Fibroblast of skin of right biceps (primary cell): ENCODE measurements at places on chromosomes 7 and 10.
A peak's percentile ranks its signal among the peaks of the same experiment; 100 is the strongest.

DNA sequence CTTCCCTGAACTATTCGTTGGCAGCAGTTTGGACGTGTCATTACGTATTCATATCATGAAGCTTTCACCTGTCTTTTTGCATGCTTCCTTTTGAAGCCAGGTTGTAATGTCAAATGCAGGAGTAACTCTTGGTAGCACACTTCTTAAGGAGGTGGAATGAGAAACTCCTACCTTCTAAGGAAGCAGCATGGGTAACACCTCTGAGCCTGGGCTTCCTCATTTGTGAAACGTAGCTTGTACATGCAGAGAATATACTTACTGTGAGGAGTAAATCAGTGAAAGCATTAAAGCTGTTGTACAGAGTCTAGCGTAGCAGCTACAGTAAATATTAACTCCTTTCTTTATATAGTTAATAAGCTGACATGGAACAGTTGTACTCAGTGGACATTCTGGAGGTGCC, 21.1 kb downstream of the CUL1 start:
- DNase-seq, result no peak

DNA sequence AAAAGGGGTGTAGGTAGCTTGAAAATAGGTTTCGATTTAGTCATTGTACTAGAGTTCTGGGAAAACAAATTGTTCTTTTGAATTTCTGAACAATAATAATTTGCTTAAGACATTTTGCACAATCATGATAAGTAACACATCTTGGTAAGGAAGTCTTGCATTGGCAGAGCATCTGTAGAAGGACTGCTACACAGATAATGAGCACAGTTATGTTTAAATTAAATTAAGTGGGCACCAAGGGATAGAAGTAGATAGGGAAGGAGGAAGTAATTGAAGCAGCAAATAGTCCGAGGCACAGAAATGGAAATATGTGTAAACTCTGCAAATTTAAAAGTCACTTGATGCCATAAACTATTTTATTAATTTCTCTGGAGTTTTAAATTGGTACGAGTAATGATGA, 122.4 kb downstream of the CHN2 start:
- no peak for DNase-seq

GRCh38 chr7:29362380-29362779, 167.8 kb downstream of the CHN2 start:
- no peak for DNase-seq

DNA sequence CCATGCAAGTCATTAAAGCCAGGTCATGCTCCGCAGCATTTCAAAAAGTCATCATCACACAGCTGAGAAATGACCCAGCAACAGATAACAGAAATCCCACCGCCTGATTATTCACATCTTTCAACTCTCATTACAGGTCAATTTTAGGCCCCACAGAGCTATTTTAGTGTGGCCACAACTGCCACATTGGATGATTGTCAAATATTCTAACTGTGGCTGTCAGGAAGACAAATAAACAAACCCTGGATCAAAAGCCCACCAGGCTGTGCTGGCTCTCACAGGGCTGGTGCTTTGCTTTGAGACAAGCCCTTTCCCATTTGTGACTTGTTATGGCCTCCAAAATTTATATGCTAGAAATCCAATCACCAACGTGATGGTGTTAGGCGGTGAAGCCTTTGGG, 117.6 kb upstream of the CDC14C start:
- no peak for DNase-seq

- no peak for DNase-seq
These were observed 14.6 kb upstream of the BPGM start for GRCh38 chr7:134632052-134632451.

DNA sequence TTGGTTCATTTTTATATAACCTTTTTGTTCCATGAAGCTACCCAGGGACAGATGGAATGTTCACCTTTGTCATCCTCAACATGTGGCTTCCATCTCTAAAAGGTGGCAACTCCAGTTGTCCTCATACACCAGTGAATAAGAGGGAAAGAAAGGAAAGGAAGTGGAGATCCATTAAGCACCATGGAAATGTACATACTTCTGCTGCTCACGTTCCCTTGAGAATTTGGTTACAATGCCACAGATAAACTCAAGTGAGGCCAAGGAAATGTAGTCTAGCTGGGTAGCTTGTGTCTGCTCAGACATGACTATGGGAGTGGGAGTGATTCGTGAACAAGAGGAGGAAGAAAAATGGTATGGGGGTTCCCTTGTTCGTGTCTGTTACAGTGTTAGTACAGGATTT, 237.1 kb upstream of the FAM3C start:
- DNase-seq, result peak; percentile 6

GRCh38 chr7:27229448-27229847, 13.2 kb upstream of the EVX1 start:
- DNase-seq, result no peak

DNA sequence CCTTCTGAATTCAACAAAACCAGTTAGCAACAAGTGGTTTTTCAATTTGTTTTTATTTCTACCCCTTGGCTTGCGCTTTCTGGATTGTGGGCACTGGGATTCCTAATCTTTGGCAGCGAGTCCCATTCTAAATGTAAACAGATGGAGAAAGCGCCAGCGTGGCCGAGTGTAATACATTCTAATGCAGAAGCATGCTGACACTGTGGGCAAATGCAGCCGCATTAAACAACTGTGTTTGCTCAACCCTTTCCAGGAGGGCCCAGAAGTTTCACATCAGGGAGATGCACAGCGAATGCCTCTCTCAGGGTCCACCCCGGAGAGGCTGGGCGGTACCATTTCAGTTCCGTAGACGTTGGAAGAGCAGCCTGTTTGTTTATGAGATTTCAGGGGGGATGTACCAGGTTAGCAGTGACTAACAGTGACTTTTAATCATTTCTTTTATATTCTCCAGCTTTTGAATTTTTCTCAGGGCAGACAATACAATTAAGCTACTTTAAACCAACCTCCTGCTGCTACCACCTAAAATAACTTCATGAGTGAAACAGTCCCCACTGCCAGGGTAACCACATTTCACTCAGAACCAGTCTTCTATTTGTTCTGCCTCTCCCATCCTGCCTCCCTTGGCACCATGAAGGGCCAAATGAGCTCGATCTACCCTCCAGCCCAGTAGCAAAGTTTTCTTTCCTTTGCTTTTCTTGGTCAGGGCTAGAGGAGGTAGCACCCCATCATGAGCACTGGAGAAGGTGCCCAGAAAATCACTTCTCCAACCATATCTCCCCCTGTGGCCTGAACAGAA, 164.2 kb upstream of the ITGB1 start:
- peak; percentile 97 for DNase-seq

- no peak for DNase-seq
These were observed 114.1 kb downstream of the ZFAND4 start for GRCh38 chr10:45558425-45558824.

DNA sequence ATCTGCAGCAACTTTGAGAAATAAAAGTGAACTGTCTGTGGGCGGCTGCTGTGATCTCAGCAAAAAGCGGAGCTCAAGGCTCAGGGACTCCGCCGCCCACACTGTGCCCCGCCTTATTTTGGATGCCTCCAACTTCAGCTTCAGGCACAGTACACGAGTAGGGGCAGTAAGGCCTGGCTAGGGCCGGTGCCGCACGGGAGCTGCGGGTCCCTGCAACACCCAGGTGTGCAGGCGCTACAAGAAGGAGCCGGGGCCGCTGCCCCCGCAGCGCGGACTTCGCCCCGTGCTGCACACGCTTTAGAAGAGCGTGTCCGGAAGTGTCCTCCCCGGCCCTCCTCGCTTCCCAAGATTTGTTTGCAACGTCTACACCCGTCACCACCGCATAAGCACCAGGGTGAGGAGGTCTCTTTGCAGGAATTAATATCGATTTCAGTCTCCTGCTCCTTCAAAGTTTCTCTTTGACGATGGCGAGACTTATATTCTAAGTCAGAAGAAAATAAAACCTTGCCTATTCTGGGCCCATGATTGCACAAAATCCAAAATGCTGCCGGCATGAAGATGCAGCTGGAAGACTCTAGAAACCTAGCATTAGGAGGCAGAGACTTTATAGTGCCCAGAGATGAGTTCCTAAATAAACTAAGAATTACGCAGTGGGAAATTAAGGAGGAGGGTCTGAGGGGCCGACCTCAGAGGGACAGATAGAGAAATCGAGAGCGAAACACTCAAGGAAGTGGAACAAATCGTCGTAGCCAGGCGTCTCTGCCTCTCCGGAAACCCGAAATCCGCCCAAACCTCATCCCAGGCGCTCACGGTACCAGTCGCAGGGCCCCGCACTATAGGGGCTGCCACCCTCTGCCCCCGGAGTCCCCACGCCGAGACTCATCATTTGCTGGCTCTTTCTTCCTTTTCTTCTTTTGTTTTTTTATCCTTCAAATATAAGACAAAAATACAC, 6.4 kb downstream of the VAX1 start:
- no peak for DNase-seq

DNA sequence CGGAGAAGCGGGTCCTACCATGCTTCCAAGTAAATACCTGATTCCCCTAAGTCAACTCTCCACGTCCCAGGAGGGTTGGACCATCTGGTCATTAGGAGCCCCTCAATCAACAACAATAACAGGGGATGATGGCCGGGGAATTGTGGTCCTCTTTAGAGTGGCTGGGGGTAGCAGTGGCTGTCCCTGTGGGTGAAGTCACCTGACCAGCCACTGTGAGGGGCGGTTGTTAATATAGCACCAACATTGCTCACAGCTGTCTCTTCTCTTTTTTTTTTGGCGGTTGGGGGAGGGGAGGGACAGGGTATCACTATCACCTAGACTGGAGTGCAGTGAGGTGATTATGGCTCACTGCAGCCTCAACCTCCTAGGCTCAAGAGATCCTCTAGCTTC, 67.9 kb downstream of the SPDYE5 start:
- DNase-seq, result no peak

DNA sequence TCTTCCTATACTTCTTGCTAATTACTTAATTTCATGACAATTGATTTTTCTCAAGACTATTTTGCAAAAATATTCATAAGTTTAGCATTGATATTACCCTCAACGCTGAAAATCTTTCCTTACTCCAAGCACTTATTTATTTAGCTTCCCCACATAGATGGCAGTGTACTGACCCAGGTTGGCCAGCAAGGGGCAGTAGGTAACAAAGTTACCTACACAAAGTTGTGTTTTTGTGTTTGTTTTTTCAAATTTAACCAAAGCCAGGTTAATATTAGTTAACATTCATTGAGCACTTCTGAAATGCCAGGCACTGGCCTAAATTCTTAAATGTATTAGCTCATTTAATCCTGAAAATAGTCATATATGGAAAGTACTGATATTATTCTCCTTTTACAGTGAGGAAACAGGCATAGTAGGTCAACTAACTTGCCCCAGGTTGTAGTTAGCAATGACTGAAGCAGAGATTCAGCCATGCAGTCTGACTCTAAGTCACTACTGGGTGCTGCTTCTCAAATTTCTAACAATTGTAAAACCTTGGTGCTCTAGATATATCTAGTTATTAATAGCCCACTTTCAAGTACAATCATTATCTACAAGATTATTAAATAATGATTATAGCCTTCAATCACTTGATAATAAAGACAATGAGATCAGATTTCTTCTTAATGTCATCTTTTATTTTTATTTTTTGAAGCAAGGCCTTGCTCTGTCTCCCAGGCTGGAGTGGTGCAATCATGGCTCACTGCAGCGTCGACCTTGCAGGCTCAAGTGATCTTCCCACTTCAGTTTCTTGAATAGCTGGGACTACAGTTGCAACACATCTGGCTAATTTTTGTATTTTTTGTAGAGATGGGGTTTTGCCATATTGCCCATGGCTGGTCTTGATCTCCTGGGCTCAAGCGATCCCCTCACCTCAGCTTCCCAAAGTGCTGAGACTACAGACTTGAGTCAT, 5.8 kb upstream of the GGCT start:
- peak; percentile 33 for DNase-seq

GRCh38 chr10:90148116-90148855, 446.9 kb downstream of the KIF20B start:
- peak; percentile 76 for DNase-seq

GRCh38 chr7:157054927-157055326, 44.5 kb upstream of the MNX1 start:
- DNase-seq, result no peak

DNA sequence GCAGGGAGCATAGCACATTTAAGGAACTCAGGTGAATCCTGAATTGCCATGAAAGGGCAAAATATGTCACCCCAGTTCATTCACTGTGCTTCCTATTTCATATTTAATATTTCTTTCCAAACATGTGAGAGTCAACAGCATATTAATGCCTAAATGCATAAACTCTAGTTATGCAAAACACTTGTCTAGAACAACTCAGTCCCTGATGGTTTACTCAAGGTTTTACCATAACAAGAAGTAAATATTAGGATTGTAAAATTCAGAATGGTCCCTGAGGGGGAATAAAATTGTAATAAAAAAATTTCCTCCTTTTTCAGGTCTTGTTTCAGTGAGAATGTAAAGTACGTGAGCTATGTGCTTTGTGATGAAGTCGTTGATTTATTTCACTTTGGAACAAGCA, 51.7 kb upstream of the SEPHS1 start:
- no peak for DNase-seq

DNA sequence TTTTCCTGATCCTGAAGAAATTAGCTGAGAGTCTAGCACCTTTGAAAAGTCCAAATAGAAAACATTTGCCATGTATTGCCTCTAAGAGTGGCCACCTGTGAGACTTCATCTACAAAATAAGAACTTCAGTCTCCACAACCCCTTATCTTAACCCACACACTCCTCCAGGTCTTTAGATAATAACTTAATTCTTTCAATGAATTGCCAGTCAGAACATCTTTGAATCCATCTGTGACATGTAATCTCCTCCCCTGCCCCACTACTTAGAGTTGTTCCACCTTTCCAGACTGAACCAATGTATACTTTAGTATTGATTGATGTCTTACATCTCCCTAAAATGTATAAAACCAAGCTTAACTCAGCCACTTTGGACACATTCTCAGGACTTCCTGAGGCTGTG, 84.4 kb upstream of the FAM171A1 start:
- DNase-seq, result no peak

- no peak for DNase-seq
These were observed 121.8 kb downstream of the SGMS1 start for GRCh38 chr10:50501924-50502452.

DNA sequence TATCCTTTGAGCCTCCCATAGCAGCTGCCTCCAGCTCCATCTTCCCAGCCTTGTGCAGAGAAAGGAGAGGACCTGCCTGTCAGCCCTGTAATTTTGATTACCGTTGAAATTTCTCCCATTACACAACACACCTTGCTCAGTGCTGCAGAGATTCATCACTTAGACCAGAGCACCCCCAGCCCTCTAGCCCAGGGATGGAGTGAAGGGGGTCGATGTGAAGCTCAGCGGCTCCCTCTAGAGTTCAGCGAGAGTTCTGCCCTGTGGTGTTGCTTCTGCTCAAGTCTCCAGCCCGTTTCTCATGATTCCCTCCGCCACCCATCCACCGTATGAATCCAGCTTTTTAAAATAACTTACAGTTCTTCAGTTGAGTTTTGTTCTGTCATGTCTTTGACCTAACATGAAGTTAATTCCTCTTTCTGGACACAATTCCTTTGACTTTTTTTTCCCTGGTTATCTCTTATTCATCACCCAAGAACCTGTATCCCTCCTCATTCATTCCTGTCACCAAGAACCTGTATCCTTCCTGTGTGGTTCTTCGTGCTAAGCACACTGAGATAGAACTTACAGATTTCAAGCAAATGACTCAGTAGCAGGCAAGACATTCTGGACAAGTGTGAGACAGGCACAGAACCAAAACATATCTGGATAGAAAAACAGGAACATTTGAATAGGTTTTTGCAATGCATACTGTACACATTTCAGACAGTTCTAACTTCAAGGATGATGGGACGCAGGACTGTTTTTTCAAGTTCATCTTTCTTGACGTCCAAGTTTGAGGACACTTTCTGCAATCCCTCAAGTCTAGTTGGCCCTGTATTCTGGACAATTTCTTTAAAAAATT, 35.0 kb upstream of the ZNF32 start:
- DNase-seq, result peak; percentile 68
